Activated T-helper 1 cell treated with anti-CD3 and anti-CD28 coated beads, Interleukin-2, amount 50 U/mL, for 16 hours (primary cell): ENCODE measurements at places on chromosomes 6 and 20.

- DNase-seq: no peak
These were observed 36.9 kb upstream of the AVP start for GRCh38 chr20:3121271-3121911.

- no peak for DNase-seq
These were observed 1.2 kb upstream of the TFB1M start for GRCh38 chr6:155315516-155315871.

DNA sequence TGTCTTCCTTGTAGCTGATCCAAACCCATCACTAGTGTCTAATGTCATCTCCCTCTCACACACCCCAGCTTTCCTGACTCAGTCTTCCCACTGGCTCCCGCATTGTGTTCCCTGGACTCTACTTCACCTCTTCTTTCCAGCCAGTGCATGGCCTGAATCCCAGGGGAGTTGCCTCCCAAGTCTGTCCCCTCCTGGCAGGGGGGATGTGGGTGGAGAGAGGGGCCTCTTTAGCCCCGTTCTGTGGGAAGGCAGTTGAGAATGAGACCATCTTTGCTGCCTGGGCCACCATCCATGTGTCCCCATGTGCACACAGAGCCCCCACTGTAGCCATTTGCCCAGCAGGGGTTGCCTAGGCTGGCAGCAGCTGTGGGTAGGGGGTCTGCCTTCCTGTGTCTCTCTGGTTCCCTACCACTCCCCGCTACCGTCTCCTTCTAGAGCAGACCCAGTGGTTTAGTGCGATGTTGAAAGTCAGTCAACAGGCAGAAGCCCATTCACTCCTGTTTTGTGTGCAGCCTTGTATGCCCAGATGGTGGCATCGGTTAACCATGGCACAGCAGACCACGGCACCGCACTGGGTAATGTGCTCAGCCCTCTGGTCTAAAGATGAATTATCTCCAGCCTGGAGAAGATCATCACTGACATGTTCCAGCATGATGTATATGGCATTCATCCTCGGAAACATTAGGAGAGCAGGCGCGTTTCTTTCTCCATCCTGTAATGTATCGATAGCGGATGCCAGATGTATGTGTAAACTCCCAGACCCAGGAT, 178.8 kb upstream of the SNX9 start:
- DNase-seq: peak; percentile 12

DNA sequence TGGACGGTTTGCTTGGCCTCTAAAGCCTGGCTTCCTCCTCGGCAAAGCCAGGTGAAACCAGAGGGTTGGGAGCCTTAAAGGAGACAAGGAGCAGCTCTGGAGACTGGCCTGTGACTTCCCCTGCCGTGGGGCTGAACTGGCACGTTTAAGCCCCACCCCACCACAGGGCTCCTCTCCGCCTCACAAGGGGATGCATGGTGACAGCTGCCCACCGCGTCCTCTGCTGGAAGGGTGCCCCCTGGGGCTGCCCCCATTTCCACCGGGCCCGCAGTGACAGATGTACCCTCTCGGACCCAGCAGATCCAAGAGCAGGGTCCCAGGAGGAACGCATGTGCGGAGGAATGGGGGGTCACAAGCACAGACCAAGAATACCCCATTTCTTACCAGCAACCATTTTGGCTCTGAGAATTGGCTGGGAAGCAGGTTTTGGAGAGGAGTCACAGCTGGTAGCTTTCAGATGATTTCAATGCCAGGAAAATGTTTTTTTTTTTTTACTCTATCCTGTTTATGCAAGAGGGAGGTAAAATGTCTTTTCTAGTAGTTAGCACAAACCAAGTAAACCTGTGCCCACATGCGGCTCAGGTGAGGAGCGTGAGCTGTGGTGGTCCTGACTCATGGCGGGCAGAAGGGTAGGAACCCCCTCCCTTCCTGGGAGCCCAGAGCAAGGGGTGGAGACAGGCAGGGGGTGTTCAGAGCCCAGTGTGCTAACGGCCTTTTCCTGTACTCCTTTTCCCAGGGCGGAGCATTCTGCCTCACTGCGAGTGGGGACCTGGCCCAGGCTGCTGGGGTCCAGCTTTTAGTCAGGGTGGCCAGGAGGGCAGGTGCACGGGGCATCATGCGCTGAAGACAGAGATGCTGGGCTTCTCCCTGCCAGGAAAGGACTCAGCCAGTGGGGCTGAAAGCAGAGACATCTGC, 33.0 kb downstream of the FRMD1 start:
- DNase-seq: no peak

- no peak for DNase-seq
These were observed 334.3 kb downstream of the TFAP2A start for GRCh38 chr6:10080561-10080960.

DNA sequence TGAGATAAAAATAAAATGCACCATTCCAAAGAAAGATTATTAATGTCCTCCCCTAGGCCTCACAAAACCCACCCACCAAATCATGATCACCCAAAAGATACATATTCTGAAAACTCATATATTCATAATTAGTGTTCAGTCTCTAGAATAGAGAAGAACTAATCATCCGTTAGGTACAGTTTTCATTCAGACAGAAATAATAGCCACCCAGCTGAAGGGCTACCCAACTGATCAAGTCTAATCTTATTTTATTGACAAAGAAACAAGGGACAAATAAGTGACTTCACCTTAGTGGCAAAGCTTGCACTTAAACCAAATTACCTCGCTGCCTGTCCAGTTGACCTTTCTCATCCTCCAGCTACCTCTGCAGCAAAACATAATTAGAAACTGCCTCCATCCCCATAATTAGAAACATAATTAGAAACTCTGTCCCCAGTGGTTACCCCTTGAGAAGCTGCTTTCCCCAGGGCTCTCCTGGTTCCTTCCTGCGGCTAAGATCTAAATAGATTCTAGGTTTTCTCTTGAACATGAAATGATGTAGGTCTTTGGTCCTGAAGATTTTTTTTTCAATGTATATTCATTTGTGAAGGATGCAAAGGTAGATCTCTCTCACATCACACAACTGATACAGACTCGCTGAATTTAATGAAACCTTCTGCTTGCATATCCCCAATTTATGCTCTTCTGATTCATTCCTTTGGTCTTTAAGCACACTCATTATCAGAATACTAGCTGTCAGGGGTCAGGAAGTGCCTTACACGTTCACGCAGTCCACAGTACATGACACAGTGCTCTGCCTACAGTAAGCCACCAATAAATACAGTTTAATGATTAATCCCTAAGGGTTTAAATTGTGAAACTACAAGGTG, 46.3 kb downstream of the HBS1L start:
- no peak for DNase-seq

GRCh38 chr6:113328886-113329381, 528.2 kb upstream of the MARCKS start:
- DNase-seq: no peak

DNA sequence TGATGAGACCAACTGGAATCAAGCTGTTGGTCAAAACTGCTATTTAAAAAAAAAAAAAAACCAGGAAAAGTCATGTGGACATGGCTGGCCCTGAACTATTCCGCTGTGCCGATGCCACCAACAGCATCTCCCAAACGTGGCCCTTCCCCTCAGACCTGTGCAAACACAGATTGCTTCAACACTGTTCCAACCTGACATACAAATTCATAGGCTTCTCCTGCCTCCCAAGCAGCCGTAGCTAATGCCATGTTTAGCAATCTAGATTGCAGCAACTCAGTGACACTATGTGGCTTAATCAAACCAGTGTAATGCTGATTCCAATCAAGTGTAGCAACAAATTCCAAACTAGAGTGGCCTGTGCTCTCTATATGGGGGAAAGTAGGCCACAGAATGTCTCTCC, 16.2 kb downstream of the PRKN start:
- no peak for DNase-seq

DNA sequence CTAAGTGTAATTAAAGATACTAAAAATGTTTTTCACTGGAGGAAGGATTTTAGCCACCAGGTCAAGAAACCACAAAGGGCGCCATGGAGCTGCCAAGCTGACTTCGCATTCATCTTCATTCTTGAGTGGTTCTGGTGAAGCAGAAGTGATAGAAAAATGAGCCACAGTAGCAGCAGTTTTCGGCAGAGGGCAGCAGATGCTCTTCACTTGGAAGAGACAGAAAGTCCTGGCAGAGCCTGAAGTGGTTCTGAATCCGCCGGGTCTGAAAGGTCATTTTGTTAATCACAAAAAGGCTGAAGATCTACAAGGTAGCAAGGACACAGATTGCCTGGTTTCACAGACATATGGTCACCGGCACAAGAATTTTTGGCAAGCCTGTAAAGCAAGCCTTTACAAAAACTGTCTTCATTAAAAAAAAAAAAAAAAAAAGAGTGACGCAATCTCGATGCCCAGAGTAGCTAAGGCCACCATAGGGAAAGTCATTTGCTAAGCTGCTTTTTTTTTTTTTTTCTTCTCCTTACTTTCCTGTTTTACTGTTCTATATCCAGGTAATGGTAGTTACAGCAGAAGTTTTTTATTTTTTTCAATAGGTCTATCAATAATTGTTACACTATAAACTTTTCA, 345.1 kb upstream of the AGPAT4 start:
- no peak for DNase-seq

DNA sequence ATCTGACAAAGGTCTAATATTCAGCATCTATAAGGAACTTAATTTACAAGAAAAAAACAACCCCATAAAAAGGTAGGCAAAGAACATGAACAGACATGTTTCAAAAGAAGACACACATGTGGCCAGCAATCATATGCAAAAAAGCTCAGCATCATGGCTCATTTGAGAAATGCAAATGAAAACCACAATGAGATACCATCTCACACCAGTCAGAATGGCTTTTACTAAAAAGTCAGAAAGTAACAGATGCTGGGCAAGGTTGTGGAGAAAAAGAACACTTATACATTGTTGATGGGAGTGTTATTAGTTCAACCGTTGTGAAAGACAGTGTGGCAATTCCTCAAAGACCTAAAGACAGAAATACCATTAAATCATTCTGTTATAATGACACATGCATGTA, 289.9 kb upstream of the MMS22L start:
- no peak for DNase-seq

- DNase-seq: no peak
These were observed 49.2 kb downstream of the SMPDL3A start for GRCh38 chr6:122838060-122838780.

DNA sequence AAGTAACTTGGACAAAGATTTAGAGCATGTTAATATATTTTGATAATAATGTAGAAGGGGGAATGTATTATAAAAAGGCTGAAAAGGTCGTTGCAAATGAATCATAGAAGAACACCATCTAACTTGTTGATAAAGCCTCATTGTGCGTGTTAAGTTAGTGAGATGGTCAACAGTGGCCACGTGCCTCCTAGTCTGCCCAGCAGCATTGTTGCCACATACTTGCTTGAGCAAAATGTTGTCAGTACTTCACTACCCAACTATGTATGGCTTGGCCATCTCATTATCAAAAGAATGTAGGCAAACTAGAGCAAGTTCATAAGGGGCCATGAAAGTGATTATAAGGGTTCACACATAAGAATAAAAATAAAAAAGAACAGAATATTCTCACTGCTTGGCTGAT, 84.6 kb downstream of the PHACTR1 start:
- DNase-seq: no peak

DNA sequence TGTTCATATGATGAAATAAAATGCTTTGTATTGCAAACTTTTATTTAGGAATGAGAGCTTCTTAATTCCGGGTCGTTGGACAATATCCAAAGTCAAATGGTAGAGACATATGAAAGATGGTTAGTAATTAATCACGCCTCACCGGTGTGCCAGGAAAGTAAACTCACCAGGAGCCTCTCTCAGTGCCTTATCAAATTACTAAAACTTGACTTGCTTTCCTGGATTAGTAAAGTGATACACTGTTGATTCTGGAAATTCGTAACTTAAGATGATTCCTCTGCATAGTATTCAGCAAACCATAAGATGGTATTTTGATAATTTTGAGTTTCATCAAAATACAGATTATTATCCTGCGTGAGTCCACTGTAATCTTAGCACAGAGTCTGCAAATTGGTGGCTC, 115.2 kb downstream of the PAX1 start:
- no peak for DNase-seq

- DNase-seq: no peak
These were observed 5.5 kb upstream of the POU5F1 start for GRCh38 chr6:31175971-31176370.

DNA sequence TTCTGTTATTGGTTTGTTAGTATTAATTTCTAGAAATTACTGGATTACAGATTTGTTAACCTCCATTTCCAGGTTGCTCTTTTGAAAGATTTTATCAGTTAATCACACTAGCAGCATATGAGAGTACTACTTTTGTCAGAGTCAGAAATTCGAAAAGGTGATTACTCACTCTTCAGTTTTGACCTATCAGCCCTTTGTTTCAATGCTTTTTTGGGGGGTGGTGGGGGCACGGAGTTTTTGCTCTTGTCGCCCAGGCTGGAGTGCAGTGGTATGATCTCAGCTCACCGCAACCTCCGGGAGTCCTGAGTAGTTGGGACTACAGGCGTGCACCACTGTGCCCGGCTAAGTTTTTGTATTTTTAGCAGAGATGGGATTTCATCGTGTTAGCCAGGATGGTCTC, 149.2 kb downstream of the JARID2 start:
- no peak for DNase-seq

DNA sequence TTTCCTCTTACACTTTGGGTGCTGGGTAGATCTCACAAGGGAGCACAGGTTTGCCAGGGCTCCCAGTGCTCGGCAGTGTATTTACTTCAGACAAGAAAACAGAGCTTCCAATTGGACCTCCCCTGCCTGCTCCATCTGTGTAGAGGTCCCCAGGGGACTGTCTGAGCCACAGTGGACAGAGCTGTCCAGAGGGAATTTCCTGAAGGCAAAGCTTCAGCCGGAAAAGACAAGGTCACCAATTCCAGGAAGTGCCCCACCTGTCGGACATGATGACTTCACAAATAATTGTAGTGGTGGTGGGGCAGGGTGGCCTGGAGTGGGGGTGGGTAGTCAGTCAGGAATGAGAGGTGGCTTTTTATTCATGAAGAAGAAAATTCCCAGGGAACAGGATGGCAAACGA, 18.6 kb downstream of the ADGRF5 start:
- DNase-seq: no peak

GRCh38 chr6:25442898-25443297, 163.7 kb downstream of the CARMIL1 start:
- DNase-seq: no peak
